Stimulated activated CD8-positive, alpha-beta memory T cell treated with anti-CD3 and anti-CD28 coated beads, Interleukin-7, amount 100 ng/mL, for 24 hours (primary cell): ENCODE measurements at places on chromosomes 3 and 15.
A peak's percentile ranks its signal among the peaks of the same experiment; 100 is the strongest.

DNA sequence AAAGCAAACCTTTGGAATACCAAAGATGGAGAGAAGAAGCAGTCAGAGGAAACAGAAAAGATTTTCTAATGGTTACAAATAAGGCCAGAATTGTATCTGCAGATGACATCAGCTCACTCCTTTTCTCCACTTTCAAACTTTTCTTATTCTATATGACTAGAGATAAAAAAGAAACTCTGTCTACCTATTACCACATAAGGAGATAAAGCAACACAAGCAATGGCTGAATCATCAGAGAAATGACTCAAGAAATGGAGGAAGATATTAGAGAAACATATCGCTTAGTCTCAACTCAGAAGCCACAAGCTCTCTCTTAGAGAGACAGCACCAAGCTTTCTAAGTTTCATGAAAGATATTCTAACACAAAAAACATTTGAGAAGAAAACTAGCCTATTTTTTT is 784.0 kb downstream of the ZPLD1 start:
- no peak for DNase-seq

GRCh38 chr3:115525731-115526130 is 97.6 kb upstream of the GAP43 start:
- DNase-seq, result no peak

GRCh38 chr15:31465083-31465955 is 138.7 kb downstream of the KLF13 start:
- DNase-seq, result no peak

DNA sequence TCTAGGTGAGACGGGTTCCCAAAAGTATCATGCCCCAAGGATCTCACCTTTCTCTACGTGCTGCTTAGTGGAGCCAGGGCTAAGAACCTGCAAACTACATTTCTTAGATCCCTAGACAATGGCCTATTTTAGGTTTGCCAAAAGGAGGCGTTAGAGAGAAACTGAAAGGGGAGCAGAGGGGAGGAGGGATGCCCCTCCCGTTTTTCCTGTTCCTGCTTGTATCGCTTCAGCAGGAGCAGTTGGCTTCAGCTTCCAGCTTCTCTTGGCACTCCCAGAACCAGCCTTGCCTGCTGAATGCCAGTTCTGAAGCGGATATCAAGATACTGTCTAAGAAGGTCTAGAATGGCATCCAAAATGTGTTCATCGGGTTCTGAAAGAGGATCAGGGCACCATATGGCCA is 58.4 kb upstream of the ABHD17C start:
- DNase-seq, result no peak

- no peak for DNase-seq
Observed at GRCh38 chr15:99307735-99308134, 56.5 kb downstream of the LRRC28 start.

- no peak for DNase-seq
Observed at GRCh38 chr3:3191675-3192285, 12.3 kb upstream of the CRBN start.

- DNase-seq, result no peak
Observed at GRCh38 chr15:65870889-65871533, 1.7 kb downstream of the RAB11A start.

DNA sequence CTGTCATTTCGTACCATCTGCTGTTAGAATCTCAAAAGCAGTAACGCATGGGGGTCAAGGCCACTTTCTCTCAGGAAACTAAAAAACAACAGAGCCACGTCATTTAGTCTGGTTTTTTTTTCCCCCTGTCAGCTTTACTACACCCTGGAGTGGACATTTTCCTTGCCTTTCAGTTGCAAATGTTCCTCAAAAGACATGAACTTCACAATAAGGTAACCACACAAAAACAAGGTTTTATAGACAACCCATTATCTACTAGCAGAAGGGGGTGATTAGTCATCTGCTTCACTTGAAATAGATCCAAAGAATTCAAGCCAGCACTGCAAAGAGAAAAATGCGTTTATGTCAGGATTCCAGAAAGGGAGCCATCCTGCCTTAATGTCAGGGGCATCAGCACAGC is 171.8 kb upstream of the CDIN1 start:
- DNase-seq, result no peak

DNA sequence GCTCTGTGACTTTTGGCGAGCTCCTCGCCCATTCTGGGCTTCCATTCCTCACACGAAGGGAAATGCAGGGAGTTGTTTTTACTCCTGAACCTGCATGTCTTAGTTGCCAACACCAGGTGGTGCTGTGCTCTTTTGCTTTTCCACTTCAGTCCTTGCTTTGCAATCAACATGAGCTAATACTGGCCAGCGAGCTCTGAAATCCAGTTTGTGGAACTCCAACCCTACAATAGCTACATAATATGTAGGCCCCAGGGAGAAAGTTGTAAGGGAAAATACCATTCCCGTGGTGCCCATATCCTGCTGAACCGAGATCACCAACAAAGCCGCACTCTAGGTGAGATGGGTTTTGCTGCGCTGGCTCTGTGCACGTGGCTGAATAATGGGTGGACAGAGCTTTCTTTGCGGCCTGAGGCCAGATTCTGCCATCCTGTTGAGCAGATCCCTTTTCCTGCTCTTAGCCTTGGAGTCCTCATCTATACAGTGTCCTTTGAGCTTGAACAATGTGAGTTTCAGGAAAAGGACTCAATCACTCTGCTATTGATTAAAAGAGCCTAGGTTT is 25.0 kb downstream of the LSM3 start:
- DNase-seq, result no peak

- DNase-seq, result no peak
Observed at GRCh38 chr3:120506076-120506827, 55.5 kb upstream of the FSTL1 start.

GRCh38 chr3:169822983-169823382 is 10.3 kb upstream of the LRRC34 start:
- DNase-seq, result no peak

GRCh38 chr3:72113564-72113963 is 328.6 kb upstream of the PROK2 start:
- DNase-seq, result no peak

- no peak for DNase-seq
Observed at GRCh38 chr15:65409036-65409631, 13.6 kb downstream of the IGDCC4 start.

DNA sequence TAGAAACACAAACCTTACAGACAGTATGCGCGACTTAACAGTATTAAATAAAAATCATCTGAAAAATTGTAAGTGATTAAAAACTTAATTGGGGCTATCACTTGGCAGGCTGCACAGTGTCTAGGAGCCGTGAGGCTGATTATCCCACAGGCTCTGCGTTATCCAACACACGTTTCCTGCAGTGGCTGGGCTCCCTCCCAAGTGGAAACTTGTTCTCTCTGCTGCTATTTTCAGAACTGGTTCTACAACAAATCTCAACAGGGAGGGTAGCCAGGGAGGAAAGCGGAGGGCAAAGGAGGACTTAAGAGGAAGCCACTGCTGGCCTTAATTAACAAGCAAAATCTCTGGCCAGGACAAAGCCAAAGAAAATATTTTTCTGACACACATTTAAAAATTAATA is 555.2 kb downstream of the MAGI1 start:
- no peak for DNase-seq

- DNase-seq, result no peak
Observed at GRCh38 chr3:108662142-108662738, 72.7 kb downstream of the DZIP3 start.

GRCh38 chr15:66293419-66294156 is at the start of gene DIS3L:
TSS of gene DIS3L (plus strand) at chr15:66293568. CDS start at chr15:66293597, 29 bp downstream.
- peak; percentile 30 for DNase-seq

DNA sequence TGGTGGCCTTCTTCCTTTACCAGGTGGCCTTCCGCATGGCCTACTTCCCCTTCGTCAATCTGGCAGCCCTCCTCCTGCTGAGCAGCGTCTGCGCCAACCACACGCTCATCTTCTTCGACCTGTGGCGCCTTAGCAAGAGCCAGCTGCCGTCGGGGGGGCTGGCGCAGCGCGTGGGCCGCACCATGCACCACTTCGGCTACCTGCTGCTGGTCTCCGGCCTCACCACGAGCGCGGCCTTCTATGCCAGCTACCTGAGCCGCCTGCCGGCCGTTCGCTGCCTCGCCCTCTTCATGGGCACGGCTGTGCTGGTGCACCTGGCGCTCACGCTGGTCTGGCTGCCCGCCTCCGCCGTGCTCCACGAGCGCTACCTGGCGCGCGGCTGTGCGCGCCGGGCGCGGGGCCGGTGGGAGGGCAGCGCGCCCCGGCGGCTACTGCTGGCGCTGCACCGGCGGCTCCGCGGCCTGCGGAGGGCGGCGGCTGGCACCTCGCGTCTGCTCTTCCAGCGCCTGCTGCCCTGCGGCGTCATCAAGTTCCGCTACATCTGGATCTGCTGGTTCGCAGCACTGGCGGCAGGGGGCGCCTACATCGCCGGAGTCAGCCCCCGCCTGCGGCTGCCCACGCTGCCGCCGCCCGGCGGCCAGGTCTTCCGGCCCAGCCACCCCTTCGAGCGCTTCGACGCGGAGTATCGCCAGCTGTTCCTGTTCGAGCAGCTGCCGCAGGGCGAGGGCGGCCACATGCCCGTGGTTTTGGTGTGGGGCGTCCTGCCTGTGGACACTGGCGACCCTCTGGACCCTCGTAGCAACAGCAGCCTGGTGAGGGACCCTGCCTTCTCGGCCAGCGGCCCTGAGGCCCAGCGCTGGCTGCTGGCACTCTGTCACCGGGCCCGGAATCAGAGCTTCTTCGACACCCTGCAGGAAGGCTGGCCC is 9.9 kb downstream of the DISP2 start:
- DNase-seq, result peak; percentile 44

DNA sequence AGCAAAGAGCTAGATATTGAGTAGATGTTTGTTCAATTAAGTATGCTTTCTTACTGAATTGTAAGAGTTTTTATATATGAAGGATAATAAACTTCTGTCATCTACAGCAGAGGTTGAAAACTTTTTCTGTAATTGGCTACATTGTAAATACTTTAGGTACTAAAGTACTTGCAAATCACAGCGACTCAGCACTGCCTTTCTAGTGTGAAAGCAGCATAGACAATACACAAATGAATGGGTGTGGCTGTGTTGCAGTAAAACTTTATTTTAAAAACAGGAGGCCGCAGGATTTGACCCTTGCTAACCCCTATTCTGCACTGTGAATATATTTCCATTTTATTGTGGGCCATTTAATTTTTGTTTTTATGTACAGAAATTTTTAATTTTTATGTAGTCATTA is 104.3 kb upstream of the TMC3 start:
- no peak for DNase-seq

DNA sequence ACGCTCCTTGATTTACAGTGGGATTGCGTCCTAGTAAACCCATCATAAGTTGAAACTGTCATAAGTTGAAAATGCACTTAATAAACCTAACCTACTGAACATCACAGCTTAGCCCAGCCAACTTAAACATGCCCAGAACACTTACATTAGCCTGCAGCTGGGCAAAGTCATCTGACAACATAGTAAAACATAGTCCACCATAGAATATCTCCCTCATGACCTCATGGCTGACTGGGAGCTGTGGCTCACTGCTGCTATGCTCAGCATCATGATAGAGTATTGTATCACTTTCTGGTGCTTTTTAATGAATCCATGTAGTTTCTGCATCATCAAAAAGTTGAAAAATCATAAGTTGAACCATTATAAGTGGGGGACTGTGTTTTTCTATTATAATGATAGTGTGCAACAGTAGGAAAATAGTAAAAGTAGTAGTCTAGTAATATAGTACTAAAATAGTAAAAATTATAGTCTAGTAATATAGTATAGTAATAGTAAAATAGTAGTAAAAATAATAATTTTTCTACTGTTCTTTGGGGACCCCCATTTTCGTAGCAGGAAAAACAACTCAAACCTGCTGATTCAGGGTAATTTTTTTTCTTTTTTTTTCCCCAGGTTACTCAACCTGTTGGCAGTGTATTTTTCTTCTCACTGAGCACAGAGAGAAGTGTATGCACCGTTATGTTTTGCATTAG is 233.5 kb downstream of the MYRIP start:
- no peak for DNase-seq

GRCh38 chr15:94086341-94086740 is 145.0 kb upstream of the MCTP2 start:
- DNase-seq, result no peak

- DNase-seq, result no peak
Observed at GRCh38 chr15:45254405-45254804, 2.4 kb downstream of the SLC28A2 start.

DNA sequence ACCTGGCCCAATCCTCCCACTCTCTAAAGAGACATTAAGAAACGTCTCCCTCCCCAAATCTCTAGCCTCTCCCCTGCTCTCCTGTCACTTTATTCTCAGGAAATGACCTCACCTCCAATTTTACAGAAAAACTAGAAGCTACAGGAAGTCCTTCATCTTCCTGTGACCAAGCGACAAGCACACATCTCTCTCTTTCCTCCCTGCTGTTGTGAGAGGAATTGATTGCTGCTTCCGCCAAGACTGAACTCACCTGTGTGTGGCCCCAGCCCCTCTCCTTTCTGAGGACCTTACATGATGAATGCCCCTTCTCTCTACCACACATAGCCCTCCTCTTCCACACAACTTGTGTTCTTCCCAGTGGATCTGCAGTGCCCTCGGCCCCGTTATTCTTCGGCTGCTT is 18.2 kb downstream of the DNAJB8 start:
- DNase-seq, result no peak

DNA sequence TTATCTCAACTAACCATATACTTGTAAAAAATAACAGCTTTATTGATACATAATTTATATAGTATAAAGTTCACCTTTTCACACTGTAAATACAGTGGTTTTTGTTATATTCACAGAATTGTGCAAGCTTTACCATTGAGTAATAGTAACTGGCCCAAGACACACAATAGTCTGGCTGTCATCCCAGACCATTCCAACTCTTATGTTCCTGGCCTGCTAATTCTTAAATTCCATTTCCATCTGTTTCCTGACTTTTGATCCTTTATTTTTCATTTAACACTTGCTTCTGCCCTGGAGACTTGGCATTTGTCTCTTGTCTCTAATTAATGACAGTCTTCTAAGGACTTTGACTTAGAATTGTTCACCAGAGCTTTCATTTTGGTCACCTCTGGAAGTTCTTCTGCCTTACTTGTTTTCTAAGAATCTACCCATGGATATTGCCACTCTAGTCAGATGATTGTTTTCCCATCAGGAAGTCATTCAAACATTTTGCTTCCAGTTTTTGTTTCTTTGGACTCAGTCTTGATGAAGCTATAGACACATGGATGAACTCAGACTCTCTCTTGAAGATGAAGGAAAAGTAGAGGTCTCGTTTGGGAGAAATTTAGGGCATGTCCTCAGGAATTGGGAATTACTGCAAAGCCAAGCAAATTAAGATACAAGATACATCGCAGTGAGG is 27.2 kb upstream of the PLSCR4 start:
- no peak for DNase-seq

GRCh38 chr3:36762918-36763849 is 1.2 kb downstream of the DCLK3 start:
- DNase-seq, result no peak

DNA sequence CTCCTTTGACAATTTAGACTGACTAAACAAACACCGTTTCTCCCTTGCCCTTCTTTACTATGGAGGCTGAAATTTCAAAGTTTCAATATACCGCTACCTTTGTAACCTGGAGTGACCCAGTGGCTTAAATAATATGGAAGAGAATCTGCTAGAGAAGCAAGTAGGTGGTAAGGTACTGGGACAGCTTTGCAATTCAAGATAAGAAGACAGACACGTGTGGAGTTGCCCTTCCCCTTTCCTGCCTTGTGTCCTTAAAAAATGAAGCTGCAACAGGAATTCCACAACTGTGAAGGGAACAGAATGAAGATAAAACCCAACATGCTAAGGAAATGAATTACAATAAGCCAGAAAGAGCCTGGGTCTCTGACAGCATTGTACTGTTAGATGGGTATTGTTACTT is 26.4 kb downstream of the CBLB start:
- no peak for DNase-seq

GRCh38 chr3:71728632-71729342 is 3.6 kb upstream of the EIF4E3 start:
- no peak for DNase-seq
